ENCODE measurements at places on chromosomes 7 and 10.

GRCh38 chr7:140653319-140654108, 12.9 kb upstream of the DENND2A start:
- DNase-seq, result peak; percentile 90

- DNase-seq, result peak; percentile 19
Observed at GRCh38 chr7:83547526-83547925, 101.4 kb downstream of the SEMA3E start.

DNA sequence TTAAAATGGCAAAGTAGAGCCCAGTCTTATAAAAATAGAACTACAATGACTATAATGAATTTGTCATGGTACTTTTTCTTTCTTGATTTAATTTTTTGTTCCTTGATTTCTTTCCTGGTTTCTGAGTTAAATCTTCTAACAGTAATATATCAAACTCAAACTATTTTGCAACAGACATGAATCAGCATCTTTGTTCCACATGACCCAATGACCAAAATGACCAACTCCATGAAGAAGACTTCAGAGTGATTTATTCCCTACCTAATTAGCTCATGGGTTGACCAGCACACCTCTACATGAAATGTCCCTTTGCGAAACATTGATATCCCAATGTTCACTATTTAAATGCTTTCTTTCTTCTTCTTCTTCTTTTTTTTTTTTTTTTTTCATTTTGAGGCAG, 30.9 kb downstream of the NMT2 start:
- no peak for DNase-seq

GRCh38 chr10:6171881-6172695, 30.6 kb upstream of the PFKFB3 start:
- no peak for DNase-seq

- no peak for DNase-seq
Observed at GRCh38 chr10:104928734-104929133, 287.6 kb downstream of the SORCS3 start.

DNA sequence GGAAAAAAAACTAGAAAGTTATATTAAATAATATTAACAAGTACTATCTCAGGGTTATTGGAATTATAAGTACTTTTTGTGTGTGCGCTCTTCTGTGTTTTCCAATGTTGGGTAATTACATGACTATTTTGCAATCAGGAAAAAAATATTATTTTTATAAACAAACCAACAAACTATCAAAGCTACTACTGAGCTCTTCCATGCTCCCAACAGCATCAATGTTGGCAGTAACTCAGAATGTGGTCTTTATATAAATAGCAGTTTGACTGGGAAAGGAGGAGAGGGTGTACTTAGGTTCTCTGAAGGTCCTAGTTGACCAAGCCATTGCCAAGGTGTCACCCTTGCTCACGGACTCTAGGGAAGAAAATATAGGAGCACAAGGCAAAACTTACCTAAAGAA, 15.0 kb downstream of the MTERF1 start:
- no peak for DNase-seq

- DNase-seq, result no peak
Observed at GRCh38 chr7:85022064-85022697, 164.7 kb downstream of the SEMA3D start.

- DNase-seq, result no peak
Observed at GRCh38 chr7:8413600-8413999, 19.8 kb upstream of the NXPH1 start.

GRCh38 chr7:16395121-16395520, 26.2 kb downstream of the CRPPA start:
- DNase-seq, result no peak

DNA sequence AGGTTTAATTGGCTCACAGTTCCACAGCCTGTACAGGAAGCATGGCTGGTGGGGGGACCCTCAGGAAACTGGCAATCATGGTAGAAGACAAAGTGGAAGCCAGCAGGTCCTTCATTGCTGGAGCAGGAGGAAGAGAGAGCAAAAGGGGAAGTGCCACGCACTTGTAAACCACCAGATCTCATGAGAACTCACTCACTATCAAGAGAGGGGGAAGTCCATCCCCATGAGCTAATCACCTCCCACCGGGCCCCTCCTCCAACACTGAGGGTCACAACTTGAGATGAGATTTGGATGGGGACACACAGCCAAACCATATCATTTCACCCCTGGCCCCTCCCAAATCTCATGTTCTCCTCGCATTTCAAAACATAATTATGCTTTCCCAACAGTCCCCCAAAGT, 171.9 kb upstream of the CACNA2D1 start:
- DNase-seq, result no peak

- no peak for DNase-seq
Observed at GRCh38 chr7:100588438-100588837, 2.3 kb downstream of the FBXO24 start.

DNA sequence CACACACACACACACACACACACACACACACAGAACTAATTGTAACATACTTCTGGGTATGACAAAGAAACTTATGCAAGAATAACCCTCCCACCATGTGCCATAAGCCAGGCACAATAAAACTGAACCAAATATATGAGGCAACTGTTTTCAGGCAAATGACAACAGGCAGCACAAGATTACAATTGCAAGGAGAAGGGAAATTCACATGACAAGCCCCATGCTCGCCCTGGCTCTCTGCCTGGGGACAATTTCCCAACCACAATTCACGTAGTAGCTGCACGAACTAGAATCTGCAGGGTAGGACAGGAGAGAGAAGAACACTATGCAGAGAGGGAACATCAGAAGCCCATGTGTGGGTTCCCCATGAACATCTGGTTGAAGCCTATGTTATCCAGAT, 143.3 kb downstream of the CALN1 start:
- no peak for DNase-seq

GRCh38 chr7:155780884-155781283, 31.4 kb downstream of the SHH start:
- DNase-seq, result no peak

DNA sequence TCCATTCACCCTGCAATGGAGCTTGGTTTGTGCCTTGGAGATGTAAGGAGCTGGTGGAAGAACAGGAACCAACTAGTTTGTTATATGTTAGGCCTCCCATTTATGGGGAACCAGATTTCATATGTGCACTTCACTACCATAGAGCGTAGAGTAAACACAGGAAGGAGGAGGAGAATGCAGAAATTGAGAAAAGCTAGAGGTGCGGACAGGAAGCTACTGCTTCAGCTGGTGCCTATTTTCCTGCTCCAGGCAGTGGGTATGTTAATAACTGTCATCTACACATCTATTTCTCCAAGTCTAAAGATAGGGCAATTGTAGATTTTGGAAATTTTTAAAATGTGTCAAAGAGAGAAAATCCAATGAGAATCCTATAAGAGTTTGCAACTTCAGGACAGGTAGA, 482.2 kb downstream of the PLXDC2 start:
- no peak for DNase-seq

DNA sequence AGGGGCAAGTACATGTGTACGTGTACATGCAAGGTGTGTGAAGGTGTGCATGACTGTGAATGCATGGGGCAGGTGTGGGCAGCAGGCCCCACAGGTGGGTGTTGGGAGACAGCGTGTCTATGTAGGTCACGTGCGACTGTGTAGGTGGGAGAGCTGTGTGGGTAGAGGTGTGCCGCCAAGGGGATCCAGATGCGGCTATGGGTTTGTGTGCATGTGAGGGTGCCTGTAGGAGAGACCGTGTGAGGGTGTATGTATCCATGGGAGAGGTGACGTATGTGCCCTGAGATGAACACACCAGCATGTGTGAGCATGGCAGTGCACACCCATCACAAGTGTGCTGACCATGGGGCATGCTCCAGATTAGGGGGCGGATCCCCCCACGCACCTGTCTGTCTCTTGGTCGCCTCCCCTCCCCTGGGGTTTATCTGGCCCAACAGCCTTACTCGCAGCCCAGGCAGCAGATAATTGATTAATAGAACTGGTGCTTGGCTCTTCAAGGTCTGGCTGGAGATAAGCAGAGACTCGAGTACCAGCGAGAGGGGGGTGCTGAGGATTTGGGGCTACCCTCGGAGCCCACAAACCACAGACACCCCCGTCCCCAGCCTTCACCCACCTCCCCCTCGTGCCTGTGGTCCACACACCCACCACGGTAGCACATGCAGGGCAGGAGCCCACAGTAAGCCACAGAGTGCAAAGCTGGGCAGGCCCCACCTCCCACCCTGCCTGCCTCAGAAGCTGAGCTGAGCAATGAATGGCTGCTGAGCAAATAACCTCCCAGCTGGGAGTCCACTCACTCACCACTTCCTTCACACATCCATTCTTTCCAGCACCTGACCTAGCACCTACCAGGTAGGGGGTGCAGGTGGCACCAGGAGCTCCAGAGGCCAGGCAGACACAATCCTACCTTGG, 41.4 kb upstream of the ZMIZ1 start:
- DNase-seq, result no peak

GRCh38 chr7:15228831-15229230, 326.3 kb upstream of the DGKB start:
- DNase-seq, result no peak

DNA sequence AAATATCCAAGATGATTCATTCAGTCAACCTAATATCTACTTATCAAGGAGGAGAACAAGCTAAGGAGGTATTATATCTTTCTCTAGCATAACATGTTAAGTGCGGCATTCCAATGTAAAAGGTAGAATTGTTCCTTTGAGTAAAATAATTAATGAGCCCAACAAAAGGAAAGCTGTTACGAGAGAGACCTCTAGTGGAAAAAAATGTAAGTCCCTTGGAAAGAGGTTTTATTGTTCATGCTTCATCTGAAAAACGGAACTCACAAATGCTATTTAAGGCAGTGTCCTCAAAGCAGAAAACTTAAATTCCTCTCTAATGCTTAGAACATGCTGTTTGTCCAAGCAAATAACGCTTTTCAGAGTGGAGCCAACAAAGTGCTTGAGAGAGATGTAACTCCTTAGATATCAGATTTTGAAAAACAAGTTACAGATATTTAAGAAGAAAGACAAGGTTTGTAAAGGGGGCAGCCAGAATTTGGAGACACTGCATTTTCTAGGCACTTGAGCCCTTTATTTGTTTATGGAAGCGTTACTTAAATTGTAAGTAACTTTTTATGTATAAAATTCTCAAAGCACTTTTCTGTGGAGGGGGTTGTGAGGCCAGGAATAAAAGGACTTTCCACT, 119.9 kb downstream of the TFEC start:
- peak; percentile 12 for DNase-seq

- DNase-seq, result no peak
Observed at GRCh38 chr7:107958764-107959526, 44.0 kb downstream of the LAMB1 start.

GRCh38 chr10:11757821-11758463, 15.8 kb downstream of the ECHDC3 start:
- DNase-seq, result peak; percentile 85

GRCh38 chr10:22022257-22023032, 18.9 kb upstream of the DNAJC1 start:
- no peak for DNase-seq

GRCh38 chr10:3687510-3688081, 97.4 kb downstream of the KLF6 start:
- no peak for DNase-seq

- no peak for DNase-seq
Observed at GRCh38 chr7:134919240-134919641, 67.1 kb upstream of the AGBL3 start.

- DNase-seq, result no peak
Observed at GRCh38 chr7:98922392-98923187, 44.3 kb downstream of the TRRAP start.

- DNase-seq, result no peak
Observed at GRCh38 chr7:39633563-39634477, 10.4 kb downstream of the RALA start.

GRCh38 chr7:45644237-45644636, 70.1 kb downstream of the ADCY1 start:
- no peak for DNase-seq

GRCh38 chr7:147681530-147681929, 909.0 kb upstream of the C7orf33 start:
- no peak for DNase-seq

GRCh38 chr7:41773756-41774155, 70.9 kb upstream of the INHBA start:
- DNase-seq, result no peak

GRCh38 chr10:48184224-48184623, 90.3 kb downstream of the FRMPD2 start:
- no peak for DNase-seq

- no peak for DNase-seq
Observed at GRCh38 chr10:65377687-65378086, 1548.1 kb upstream of the LRRTM3 start.

- DNase-seq, result no peak
Observed at GRCh38 chr7:121610243-121610642, 214.1 kb upstream of the FAM3C start.

DNA sequence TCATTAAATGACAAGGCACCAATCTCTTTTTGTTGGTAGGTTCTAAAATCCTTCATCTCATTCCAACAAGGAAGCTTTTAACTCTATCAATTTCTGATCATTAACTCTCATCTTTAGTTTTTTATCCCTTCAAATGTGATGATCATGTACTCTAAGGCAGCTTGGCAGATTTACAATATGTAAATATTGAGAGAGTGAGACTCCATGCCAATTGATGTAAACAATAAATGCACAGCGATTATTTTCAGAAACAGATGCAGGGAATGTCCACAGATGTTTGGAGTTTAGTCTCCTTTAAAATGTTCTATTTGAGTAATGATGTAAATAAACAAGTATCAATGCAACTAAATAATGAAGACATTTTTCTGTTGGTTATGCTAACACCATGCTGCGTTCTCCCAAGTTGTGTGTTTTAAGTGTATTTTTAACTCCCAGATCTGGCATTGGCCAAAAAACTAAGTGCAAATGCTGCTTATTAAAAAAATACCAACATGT, 213.8 kb downstream of the AHR start:
- no peak for DNase-seq

- no peak for DNase-seq
Observed at GRCh38 chr10:96996275-96996965, 164.3 kb downstream of the LCOR start.

- no peak for DNase-seq
Observed at GRCh38 chr7:145718129-145718528, 398.5 kb upstream of the CNTNAP2 start.

GRCh38 chr7:117119192-117119924, 166.1 kb downstream of the ST7 start:
- peak; percentile 56 for DNase-seq

DNA sequence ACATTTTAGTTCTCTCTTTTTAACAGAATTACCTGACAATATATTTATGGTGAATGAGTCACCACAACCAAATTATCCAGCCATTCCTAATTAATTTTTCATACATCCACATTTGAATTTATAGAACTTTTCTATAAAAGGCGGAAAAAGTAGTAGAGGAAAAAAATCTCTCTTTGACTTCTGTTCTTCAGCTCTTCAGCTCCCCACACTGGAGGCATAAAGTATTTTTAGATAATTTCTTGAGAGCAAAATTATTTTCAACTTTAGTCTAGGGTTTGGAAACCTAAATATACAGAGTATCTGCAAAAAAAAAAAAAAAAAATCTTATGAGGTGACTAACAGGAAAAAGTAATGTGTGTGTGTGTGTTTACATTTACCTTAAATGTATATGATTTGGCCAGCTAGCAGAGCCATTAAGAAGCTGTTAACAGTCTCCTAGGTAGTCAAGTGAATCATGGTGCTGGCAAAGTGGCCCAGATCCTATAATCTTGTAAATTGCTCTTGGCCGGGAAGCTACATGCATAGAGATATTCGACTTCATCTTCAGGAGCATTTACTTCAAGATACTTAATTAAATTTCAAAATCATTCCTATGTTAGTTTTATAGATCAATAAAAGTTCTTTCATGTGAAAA, 383.1 kb upstream of the STEAP1 start:
- DNase-seq, result no peak
